A549 treated with ZK216348 at 1 μM for 4 hours (cell line): ENCODE measurements at places on chromosomes 5 and 9. TPM values are rescaled to one million over a fixed set of nuclear protein-coding genes. Genes with fewer than 3 reads are reported as not detected.

Gene EMB
- total RNA-seq = 3.8 to 9.0 TPM (median 6.1 TPM) in 5 replicates

Gene NUTM2G
- not detected in 5 replicates for total RNA-seq

Gene SLC6A3
- 0.13 to 0.45 TPM (median 0.16 TPM) in 5 replicates for total RNA-seq

Gene TIMD4
- 0.85 to 1.7 TPM (median 1.4 TPM) in 5 replicates for total RNA-seq

Gene DMRT2
- 0.12 to 0.17 TPM in 2 of 5 replicates, not detected in the others for total RNA-seq

Gene SLC25A2
- not detected in 5 replicates for total RNA-seq

Gene PCDHA9
- total RNA-seq = 0.04 TPM in 1 of 5 replicates, not detected in the others

Gene TCF7
- 10.0 to 14.9 TPM (median 13.3 TPM) in 5 replicates for total RNA-seq

Gene TLE1
- 79.7 to 94.0 TPM (median 81.8 TPM) in 5 replicates for total RNA-seq

Gene SH2D3C
- 0.12 to 0.40 TPM (median 0.15 TPM) in 3 of 5 replicates, not detected in the others for total RNA-seq

Gene SPAG8
- total RNA-seq = 0.32 to 0.72 TPM (median 0.56 TPM) in 4 of 5 replicates, not detected in the other

Gene LHX6
- 0.57 to 1.3 TPM (median 1.2 TPM) in 5 replicates for total RNA-seq

Gene TEX48
- not detected in 5 replicates for total RNA-seq

Gene CCDC171
- total RNA-seq = 0.31 to 0.59 TPM (median 0.36 TPM) in 5 replicates

Gene CDH12
- total RNA-seq = not detected in 5 replicates

Gene SEMA5A
- not detected in 5 replicates for total RNA-seq

Gene SPATA31C2
- not detected in 5 replicates for total RNA-seq

Gene HSPB3
- total RNA-seq = not detected in 5 replicates

Gene FOXD4L3
- 0.25 TPM in 1 of 5 replicates, not detected in the others for total RNA-seq

Gene PSD2
- 0.02 to 0.09 TPM (median 0.05 TPM) in 4 of 5 replicates, not detected in the other for total RNA-seq

Gene ENHO
- total RNA-seq = 0.87 to 2.9 TPM (median 2.3 TPM) in 5 replicates

Gene PAEP
- total RNA-seq = 0.20 to 0.41 TPM in 2 of 5 replicates, not detected in the others

Gene HMMR
- total RNA-seq = 16.3 to 31.5 TPM (median 26.2 TPM) in 5 replicates

Gene PRSS3
- 9.4 to 14.7 TPM (median 12.5 TPM) in 5 replicates for total RNA-seq

Gene MYOT
- not detected in 5 replicates for total RNA-seq

Gene FCN2
- not detected in 5 replicates for total RNA-seq

Gene BHMT2
- not detected in 5 replicates for total RNA-seq

Gene SPATA31C1
- not detected in 5 replicates for total RNA-seq

Gene ENTPD2
- total RNA-seq = 1.0 to 2.3 TPM (median 1.5 TPM) in 5 replicates

Gene RANBP17
- 2.1 to 3.0 TPM (median 2.6 TPM) in 5 replicates for total RNA-seq

Gene ARHGEF28
- total RNA-seq = 11.7 to 13.6 TPM (median 13.0 TPM) in 5 replicates

Gene DRD1
- total RNA-seq = 0.09 to 0.59 TPM (median 0.24 TPM) in 5 replicates

Gene SLC34A1
- not detected in 5 replicates for total RNA-seq

Gene PLK2
- 49.2 to 87.0 TPM (median 63.0 TPM) in 5 replicates for total RNA-seq

Gene F2RL2
- total RNA-seq = 2.9 to 5.2 TPM (median 4.0 TPM) in 5 replicates

Gene GRPEL2
- total RNA-seq = 4.9 to 8.5 TPM (median 6.9 TPM) in 5 replicates

Gene PHPT1
- 223 to 317 TPM (median 282 TPM) in 5 replicates for total RNA-seq

Gene TRPM6
- 1.4 to 1.9 TPM (median 1.6 TPM) in 5 replicates for total RNA-seq

Gene GHR
- 0.05 TPM in 1 of 5 replicates, not detected in the others for total RNA-seq

Gene MCIDAS
- total RNA-seq = 1.4 to 2.4 TPM (median 1.9 TPM) in 5 replicates

Gene IL9
- not detected in 5 replicates for total RNA-seq

Gene MRPL36
- total RNA-seq = 90.0 to 119 TPM (median 112 TPM) in 5 replicates

Gene CMYA5
- 0.07 to 0.53 TPM (median 0.18 TPM) in 5 replicates for total RNA-seq

Gene NFX1
- total RNA-seq = 28.5 to 33.2 TPM (median 30.4 TPM) in 5 replicates

Gene ZNF366
- not detected in 5 replicates for total RNA-seq

Gene CRHBP
- not detected in 5 replicates for total RNA-seq

Gene GCNT4
- 0.33 to 0.72 TPM (median 0.34 TPM) in 5 replicates for total RNA-seq

Gene TXNDC8
- total RNA-seq = not detected in 5 replicates
